ENCODE measurements at places on chromosomes 3 and 15. TPM values are rescaled to one million over a fixed set of nuclear protein-coding genes. Genes with fewer than 3 reads are reported as not detected.

DNA sequence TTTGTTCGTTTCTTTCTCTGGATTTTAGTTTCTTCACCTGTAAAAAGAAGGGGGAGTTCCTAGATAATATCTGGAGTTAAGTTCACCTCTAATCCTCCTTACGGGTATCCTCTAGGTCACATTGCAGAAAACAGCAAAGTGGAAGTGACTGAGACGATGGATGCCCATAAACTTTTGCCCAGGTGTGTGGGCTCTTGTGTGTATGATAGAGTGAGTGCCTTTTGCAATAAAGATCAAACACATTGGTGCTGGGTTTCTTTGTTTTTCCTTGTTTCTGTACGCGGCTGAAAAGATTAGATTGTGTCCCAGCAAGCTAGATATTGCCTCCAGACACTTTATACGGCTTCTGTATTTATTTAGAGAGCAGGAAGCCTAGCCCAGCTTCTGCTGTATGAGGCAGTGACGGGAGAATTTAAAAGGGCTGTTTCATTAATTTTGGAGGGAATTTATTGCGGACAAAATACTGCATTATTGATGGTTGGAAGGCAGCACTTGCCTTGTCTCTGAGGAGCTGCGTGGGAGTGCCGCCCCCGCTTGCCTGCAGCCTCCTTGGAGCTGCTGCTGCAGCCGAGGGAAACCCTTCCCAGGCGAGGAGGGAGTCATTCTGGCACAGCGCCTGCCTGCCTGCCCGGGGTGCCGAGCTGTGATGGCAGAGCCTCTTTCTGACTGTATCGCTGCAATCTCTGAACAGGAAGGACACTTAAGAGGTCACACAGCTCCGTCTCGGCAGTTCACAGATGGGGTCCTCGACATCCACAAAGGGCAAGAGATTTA, 38.5 kb downstream of the PYDC2 start:
- ATAC-seq, result no peak

The MYRIP gene
- 6.3 TPM for total RNA-seq

DNA sequence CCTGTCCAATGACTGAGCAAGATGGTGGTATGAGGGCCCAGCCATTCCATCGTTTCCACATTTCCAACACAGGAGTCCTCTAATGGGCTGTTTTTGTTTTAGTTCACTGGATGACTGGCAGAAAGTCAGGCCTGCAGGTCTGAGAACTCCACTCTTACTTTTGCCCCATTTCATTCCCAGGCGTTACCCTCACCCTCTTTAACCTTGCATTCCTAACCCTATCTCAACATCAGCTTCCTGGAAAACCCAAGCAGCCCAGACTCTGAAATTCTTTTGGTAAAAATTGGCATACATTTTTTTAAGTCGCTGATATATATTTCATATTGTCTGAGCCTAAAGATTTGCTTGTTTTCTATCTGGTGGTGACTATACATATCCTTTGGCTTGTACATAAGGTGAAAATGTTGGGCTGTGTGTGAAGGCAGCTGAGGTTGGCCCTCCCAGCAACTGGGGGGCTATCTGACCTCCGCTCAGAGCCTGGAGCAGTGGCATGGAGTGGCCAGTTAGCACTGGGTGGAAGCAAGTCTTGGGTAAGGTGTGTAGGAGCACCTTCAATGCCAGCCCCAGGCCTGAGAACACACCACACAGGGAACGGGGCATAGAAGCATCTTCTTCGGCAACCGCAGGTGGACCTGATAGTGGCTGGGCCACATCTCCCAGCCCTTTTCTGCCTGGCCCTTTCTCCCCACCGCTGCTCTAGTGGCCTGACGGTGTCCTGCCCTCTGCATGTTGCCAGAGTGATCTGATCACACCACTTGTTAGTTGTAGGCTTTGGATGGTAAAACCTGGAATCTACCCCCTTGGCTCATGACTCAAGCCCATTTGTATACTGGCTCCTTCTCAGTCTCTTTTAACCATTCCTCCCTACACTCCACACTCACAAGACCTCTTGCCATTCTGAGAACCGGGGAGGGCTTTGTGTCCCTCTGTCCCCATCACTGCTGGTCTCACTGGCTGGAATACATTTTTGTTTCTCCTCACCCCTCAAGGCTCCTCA, 50.0 kb downstream of the AMOTL2 start:
- no peak for ATAC-seq

GRCh38 chr3:159250961-159251360, 449.1 kb downstream of the MFSD1 start:
- no peak for ATAC-seq

- ATAC-seq, result no peak
These were observed 68.9 kb upstream of the ARL8B start for GRCh38 chr3:5053021-5053831.

DNA sequence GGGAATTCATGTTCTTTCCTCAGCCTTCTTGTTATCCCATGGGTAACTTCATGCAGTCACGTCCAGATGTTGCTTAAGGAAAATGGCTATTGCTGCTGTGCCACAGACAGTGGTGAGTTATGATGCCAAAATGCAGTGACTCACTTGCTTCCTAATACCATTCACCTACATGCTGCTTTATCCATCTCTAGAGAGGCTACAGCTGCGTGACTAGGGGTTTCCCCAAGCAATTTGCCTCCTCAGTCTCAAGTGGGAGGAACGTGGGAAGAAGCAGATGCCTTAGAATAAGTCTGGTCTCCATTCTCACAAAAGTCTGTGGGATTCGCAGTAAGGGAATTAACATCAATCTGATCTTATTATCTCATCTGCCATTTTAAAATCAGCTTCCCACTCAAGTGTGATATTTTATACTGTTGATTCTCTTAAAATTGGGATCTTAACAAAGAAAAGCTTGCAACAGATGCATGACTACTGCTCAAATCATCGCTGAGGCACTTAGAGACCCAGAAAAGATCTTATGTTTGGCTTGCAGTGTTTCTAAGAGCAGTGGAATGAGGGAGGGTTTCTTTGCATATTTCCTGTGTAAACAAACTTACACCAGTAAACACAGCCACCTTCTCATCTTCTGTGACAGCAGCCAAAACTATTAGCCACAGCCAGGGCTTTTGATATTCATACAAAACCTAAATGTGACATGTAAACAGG, 62.0 kb upstream of the ACP3 start:
- ATAC-seq, result peak; percentile 22

The CCR4 gene
- not detected for total RNA-seq

- peak; percentile 18 for ATAC-seq
These were observed 976 bp upstream of the ABTB1 start for GRCh38 chr3:127671523-127672428.

The PYGO1 gene
- 22.2 TPM for total RNA-seq

- ATAC-seq, result no peak
These were observed 242.6 kb upstream of the RGMA start for GRCh38 chr15:93331545-93332167.

DNA sequence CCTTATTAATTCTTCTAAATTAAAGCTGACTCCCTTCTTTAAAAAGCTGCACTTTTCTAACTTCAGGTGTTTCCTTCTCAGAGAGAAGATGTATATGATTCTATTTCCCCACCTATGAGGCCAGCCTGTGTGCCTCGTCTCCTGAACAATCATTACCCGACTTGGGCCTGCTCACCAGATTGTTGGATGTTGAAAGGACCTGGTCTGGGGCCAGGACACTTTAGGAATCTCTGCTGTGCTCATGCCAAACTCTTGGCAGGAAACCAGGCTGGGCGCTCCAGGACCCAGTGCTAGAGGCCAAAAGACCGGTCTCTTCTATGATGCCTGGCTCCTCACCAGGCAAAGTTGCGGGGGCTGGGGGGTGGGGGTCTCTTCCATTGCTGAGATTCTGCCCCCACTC, 16.9 kb upstream of the LRRC31 start:
- peak; percentile 85 for ATAC-seq

The KY gene
- total RNA-seq, result 3.0 TPM

The CLRN1 gene
- total RNA-seq, result not detected

DNA sequence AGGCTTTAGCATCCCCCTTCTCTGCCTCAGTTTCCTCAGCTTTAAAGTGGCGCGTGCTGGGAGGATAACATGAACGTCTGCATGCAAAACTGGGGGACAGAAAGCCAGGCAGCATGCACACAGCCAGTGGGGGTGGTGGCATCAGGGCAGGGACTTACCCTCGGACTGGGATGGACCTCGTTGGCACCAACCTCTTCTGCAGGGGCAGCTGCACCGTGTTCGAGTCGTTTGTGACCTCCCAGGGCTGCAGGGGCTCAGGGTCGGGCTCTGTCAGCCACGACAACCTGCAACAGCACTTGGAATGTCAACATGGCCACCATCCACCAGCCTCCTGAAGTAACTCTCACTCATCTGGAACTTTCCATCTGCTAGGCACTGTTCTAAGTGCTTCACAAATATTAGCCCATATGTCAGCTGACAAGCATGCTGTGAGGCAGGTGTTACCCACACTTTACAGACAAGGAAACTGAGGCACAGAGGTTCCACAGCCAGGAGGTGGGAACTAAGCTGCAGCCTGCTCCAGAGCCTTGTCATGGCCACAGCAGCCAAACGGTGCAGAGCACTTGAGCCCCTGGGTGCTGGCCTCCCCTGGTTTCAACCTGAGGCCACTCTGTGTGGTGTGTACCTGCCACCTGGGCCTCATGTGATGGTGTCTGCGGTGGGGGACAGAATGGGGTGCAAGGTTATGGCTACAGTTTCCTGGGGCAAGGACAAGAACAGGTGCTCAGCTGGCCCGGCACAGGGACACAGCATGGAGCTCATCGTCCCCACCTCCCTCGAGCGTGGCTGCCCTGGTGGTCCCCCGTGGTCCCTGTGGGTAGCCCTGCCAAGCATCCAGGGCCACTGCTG, 6.7 kb downstream of the C3orf22 start:
- ATAC-seq, result no peak

The SHF gene
- total RNA-seq, result 8.6 TPM

DNA sequence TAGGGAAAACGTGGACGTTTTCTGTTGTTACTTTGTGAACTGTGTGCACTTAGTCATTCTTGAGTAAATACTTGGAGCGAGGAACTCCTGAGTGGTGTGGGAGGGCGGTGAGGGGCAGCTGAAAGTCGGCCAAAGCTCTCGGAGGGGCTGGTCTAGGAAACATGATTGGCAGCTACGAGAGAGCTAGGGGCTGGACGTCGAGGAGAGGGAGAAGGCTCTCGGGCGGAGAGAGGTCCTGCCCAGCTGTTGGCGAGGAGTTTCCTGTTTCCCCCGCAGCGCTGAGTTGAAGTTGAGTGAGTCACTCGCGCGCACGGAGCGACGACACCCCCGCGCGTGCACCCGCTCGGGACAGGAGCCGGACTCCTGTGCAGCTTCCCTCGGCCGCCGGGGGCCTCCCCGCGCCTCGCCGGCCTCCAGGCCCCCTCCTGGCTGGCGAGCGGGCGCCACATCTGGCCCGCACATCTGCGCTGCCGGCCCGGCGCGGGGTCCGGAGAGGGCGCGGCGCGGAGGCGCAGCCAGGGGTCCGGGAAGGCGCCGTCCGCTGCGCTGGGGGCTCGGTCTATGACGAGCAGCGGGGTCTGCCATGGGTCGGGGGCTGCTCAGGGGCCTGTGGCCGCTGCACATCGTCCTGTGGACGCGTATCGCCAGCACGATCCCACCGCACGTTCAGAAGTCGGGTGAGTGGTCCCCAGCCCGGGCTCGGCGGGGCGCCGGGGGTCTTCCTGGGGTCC, at the start of gene TGFBR2:
TSS of gene TGFBR2 (plus strand) at position 301 of the 731 bp plus-strand sequence. CDS start at position 584, 283 bp downstream.
- ATAC-seq, result peak; percentile 96

DNA sequence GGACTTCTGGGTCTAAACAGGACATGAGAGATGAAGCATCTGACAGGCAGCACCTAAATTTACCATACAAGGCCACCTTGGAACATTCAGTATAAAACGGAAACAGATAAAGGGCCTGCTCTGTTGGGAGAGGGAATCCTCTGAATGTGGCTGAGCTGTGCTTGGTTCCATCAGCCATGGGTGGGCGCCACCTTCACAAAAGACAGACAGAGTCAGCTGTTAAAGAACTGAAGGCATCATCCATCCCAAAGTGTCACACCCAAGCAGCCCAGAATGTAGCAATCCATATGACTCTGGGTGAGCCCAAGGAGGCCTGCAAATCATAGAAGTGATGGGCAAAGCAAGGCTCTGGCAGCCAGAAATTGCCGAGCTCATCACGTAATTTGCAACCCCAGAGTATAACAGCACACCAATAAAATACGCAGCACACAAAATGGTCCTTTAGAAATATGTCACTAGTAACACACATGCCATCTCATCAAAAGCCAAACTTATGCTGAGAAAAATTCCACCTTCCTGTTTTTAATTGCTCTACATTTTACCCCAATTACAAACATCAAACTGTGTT, 24.8 kb upstream of the RBP1 start:
- no peak for ATAC-seq

GRCh38 chr3:168095611-168096209, at the start of gene GOLIM4:
GOLIM4 (minus strand) TSS chr3:168095924; CDS start chr3:168095285, 639 bp downstream.
- peak; percentile 96 for ATAC-seq

The RAB43 gene
- 17.9 TPM for total RNA-seq

DNA sequence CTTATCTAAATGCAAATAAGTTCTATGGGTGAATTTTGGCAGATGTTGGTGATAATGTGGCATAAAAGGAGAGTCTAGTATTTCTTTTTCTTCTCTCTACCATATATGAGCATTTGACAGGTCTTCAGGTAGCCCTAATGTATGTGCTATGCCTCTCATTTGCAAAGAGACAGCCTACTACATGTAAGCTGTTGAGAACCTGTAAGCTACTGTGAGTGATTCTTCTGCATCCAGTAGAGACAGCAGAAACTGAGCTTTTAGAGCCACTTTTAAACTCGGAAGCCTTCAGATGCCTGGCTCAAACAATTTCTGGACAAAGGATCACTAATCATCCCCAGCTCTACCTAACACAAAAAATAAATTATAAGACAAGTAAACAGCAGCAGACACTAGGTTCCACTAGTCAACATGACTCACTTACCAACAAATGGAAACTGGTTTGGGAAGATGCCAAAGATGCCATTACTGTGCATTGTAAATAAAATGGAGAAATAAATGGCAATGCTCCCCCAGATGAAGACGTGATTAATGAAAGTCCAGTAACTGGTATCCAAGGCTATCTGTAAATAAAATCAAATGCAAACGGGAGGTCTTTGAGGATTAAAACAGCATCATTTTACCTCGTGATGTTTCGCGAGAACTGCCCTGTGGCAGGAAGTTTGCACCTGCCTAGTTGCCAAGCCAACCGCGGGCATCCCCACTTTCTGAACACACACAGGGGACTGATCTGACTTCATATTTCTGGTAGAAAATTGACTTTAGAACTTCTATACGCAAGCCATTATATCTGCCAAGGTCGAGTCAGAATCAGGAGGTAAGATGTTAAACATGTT, 245.3 kb downstream of the DTWD1 start:
- ATAC-seq, result no peak

The PLOD2 gene
- 100 TPM for total RNA-seq

GRCh38 chr3:50582083-50582482, 12.8 kb downstream of the HEMK1 start:
- ATAC-seq, result no peak

The CALML4 gene
- 16.8 TPM for total RNA-seq

The ISG20 gene
- total RNA-seq, result 4.6 TPM

The ARHGAP11A gene
- 2.4 TPM for total RNA-seq

The ZPLD1 gene
- 0.35 TPM for total RNA-seq

- no peak for ATAC-seq
These were observed 18.0 kb upstream of the CLEC3B start for GRCh38 chr3:45008117-45008516.

DNA sequence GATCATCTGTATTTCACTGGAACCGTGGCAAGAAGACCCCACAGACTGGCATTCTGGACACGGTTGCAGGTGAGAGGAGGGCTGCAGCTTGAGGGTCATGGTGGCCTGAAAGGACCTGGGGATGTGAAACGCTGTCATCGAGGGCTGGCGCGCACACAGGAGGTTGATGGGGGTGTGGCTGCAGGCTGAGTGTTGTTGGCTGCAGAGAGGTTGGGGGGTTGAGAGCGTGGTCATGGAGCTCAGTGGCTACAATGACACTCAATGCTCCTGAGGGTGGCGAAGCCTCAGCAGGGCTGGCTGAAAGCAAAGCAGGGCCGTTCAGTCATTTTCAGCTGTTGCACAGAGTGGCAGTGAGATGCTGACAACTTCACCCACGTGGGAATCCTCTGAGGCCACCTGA, 21.0 kb downstream of the CPN2 start:
- no peak for ATAC-seq
